Stimulated activated CD8-positive, alpha-beta memory T cell treated with anti-CD3 and anti-CD28 coated beads, Interleukin-7, amount 100 ng/mL, for 1 hour (primary cell): ENCODE measurements at places on chromosomes 4 and X.

DNA sequence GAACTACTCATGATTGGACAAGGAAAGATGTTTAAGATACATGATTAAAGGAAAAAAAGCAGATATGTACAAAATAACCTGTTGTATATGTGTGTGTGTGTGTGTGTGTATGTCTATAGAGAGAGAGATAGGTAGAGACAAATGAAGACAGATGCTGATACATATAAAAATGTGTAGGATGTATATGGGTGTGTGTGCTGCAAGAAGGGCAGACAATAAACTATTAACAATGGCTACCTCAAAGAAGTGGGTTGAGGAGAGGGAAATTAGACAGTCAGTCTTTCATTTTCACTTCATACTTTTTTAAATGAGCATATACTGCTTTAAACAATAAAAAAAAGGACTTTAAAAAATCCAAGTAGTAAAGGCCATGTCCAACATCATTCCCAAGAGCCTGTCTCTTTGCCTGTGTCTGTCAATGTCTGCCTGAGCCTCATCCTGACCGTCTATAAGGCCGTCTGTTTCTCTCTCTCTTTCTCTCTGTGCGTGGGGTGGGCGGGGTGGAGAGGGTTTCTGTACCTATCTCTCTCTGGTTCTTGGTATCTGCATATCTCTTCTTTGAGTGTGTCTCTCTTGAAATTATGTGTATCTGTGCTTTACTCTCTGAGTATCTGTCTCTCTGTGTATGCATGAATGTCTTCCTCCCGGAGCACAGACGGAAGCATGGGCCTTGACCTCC is 62.8 kb downstream of the LRBA start:
- DNase-seq, result no peak

- no peak for DNase-seq
Measured at GRCh38 chrX:71634366-71634765, 16.1 kb upstream of the CXCR3 start.

- DNase-seq, result no peak
Measured at GRCh38 chr4:169807934-169808509, 50.3 kb upstream of the HPF1 start.

GRCh38 chr4:21470535-21470934 is 478.0 kb downstream of the KCNIP4 start:
- DNase-seq, result no peak

GRCh38 chr4:23023121-23023520 is 330.4 kb downstream of the GBA3 start:
- DNase-seq, result no peak

- DNase-seq, result no peak
Measured at GRCh38 chrX:40644176-40644575, 3.2 kb downstream of the CXorf38 start.

- no peak for DNase-seq
Measured at GRCh38 chrX:16188687-16189086, 21.4 kb downstream of the MAGEB17 start.

GRCh38 chrX:137684591-137684990 is 118.7 kb downstream of the ZIC3 start:
- DNase-seq, result no peak

DNA sequence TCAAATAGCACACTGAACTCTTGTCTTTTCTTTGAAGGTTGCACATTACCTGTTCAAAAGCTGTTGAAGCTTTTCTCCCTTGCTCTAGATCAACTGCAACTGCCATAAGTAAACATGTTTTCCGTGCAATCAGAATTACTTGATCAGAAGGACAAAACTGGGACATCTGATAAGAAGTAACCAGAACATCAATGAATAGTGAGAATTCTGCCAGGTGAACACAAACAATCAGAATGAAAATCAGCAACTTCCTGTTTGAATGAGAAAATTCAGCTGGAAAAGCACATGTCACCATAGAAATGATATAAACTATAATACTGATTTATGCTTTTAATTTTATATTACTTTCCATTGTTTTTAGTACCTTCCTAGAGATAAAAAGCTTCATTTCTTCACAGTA is 160.7 kb downstream of the DLG3 start:
- DNase-seq, result no peak

- DNase-seq, result no peak
Measured at GRCh38 chrX:20796450-20796849, 529.7 kb upstream of the RPS6KA3 start.

GRCh38 chr4:83263106-83263505 is 21.5 kb downstream of the COQ2 start:
- no peak for DNase-seq

GRCh38 chr4:108581083-108581482 is 39.3 kb upstream of the RPL34 start:
- no peak for DNase-seq

DNA sequence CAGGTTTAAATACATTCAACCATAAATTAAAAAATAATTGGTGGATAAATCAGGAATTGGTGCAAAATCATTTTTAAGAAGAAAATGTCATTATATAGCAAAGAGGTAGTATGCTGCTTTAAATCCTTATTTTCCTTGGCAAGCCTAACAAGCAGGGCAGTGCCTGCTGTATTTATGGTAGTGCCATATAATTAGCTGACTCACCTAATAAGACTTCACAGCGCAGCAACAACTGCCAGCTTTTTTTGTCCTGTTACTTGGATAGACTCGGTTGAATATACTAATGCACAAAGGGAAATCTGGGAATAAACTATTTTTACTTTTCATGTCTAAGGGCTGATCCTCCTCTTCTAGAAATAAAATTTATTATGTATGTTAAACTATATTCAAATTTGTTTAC is 99.1 kb downstream of the SNCA start:
- no peak for DNase-seq

DNA sequence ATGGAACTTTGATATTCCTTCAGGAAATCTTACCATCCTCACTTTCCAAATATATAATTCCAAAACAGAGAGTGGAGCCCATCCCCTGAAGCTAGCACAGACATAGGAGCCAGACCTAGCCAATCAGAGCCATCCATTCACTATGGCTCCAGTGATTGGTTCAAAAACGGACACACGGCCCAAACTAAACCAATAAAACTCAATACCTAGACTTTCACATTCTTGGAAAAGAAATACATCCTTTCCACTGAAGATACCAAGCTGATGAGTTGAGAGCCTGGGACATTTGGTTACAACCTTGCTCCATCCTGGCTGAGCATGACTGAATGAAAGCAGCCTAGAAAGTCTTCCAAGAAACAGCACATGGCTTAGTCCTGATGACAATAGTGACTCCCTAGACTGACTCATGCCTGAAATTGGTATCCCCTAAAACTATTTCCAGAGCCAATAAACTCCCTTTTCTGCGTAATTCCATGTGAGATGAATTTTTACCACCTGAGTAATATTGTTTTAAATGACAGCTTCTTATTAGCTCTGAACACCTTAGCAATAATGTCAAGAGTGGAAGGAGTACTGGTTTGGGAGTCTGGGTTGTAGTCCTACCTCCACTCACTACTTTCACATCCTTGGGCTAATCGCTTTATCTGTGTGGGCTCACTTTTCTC is 189.6 kb upstream of the LNX1 start:
- no peak for DNase-seq

GRCh38 chr4:176817204-176817603 is 24.5 kb upstream of the VEGFC start:
- DNase-seq, result no peak

- DNase-seq, result no peak
Measured at GRCh38 chrX:124605511-124605910, 259.1 kb downstream of the SH2D1A start.

GRCh38 chr4:11069581-11070211 is 359.0 kb downstream of the HS3ST1 start:
- DNase-seq, result no peak

DNA sequence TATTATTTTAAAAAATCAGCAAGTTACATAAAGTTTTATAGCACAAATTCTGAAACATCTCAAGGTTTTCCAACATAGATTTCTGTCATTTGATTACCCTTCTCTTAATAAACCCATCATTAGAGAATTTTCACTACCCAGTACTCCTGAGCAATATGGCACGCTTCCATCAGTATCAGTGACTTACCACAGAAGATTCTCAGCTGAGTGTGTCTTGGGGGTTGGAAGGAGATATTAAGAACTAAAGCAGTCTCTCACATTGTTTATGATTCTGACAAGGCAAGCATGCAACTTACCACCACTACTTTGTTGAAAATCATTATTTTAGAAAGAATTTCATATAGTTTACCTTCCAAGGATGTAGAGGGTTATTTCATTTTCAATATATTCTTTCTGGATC is 67.7 kb downstream of the INPP4B start:
- DNase-seq, result no peak

DNA sequence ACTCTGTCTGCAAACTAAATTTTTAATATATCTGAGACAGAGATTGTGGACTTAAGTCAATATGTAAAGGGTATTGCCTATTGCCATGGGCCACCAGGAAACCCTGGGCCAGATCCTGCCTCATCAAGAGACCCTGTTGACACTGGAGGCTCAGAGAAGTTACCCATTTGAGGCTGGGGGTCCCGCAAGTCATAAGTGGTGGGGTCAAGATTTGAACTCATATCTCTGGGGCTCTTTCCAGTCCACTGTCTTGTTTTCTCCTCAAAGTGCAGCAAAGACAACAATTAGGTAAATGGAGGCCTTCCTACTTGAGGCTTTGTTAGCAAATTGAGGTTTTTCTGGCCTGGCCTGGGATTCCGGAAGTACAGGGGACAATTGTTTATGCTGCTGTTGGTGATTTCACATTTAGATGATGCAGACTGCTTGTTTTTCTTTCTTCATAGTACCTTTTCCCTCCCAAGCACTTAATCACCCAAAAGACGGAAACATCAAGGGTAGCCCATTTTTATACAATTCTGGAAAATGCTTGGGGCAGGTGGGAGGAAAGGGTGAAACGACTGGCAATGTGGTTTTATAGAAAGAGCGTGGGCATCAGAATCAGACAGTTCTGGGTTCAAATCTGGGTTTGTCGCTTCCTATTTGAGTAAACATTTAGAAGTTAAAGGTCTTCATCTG is 160.0 kb downstream of the SMIM20 start:
- DNase-seq, result no peak

DNA sequence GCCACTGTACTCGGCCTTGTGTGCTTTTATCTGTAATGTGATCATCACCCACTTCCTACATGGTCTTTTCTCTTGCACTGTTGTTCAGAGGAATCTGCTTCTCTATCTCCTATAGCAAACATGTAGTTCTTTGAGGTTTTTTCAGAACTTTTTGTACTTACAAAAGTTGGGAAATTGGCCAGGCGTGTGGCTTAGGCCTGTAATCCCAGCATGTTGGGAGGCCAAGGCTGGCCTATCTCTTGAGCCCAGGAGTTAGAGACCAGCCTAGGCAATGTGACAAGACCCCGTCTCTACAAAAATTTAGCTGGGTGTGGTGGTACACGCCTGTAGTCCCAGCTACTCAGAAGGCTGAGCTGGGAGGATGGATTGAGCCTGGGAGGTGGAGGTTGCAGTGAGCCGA is 30.4 kb downstream of the TAF1 start:
- no peak for DNase-seq

- no peak for DNase-seq
Measured at GRCh38 chrX:110086916-110087484, 84.1 kb downstream of the TMEM164 start.

GRCh38 chr4:183746305-183747229 is 87.5 kb downstream of the TRAPPC11 start:
- no peak for DNase-seq

DNA sequence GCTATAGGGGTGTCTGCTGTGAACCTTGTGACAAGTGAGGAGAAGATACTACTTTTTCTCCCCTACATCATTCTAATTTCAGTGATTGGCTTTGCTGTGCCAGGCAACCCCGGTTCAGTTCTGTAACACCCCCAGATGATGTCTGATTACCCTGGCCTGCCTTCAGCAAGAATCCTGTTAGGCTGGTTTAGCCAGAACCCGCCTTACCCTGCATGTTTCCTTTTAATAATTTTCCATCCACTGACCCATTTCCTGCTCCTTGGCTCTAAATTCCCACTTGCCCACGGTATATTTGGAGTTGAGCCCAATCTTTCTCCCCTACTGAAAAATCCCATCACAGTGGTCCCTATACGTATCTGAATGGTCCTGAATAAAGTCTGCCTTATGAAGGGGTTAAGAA is 46.5 kb upstream of the HPSE start:
- no peak for DNase-seq

- DNase-seq, result no peak
Measured at GRCh38 chrX:135509885-135510284, 10.6 kb upstream of the INTS6L start.

DNA sequence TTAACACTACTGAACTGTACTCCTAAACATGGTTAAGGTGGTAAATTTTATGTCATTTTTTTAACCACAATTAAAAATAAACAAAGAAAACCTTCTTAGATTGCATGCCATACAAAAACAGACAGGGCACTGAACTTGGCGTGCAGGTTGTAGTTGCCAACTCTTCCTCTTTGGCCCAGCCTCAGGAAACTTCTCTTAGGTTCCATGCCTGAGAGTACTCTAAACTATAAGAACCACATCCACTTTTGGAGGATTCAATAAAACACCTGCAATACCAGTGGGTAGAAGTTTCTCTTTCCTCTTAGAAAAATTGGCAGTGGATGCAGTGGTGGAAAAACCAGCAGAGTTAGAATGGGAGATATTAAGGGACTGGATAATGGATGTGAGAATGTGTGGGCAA is 103.4 kb downstream of the LUZP4 start:
- no peak for DNase-seq

DNA sequence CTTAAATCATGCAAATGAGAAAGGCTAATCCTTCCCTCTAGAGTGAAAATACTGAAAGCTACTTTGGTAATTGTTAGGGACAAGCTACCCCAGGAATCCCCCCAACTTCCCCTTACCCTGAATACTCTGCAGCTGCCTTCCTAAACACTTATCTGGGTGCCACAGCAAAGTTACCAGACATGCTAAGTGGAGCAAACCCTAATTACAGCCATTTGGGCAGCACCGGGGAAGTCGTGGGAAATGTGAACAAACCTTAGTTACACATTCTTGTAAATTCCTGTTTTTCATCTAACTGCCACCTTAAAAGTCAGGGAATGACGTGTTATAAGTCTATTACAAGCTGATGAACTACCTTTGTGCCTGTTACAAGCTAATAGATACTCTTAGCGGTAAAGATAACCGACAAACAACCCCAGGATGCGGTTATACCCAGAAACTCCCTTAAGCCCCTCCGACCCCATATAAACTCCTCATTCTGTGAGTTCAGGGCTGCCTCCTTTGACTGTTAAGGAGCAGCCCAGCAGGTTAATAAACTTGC is 66.0 kb upstream of the PLAC8 start:
- DNase-seq, result no peak

DNA sequence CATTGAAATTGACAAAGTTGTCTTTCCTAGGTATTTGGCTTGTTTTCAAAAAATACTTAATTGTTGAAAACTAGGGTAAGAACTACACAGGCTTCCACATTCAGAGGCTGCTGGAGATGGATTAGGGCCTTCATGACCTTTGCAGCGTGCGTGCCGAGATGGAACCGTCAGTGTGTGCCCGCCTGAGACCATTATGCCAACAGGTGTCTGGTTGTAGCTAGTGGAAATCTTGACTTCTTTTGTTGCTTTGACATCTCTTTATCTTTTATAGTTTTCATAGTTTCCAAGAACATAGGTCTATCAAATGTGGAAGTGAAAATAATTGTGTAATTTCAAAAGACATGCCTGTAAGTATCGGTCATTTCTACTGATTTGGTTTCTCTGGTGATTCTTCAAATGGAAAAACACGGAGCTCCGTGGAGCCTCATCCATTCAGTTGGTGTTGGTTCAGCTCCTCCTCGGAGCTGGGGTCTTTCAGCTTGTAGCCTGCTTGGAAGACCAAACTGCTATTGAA is 38.9 kb upstream of the CLCN4 start:
- no peak for DNase-seq
